ENCODE measurements at places on chromosomes 3 and 15.

- no peak for DNase-seq
These were observed 266.6 kb upstream of the TBL1XR1 start for GRCh38 chr3:177463863-177464262.

GRCh38 chr15:51071578-51071977, 23.1 kb downstream of the TNFAIP8L3 start:
- no peak for DNase-seq

GRCh38 chr3:79236496-79236895, 531.3 kb downstream of the ROBO1 start:
- DNase-seq = no peak

- no peak for DNase-seq
These were observed 74.9 kb upstream of the MFGE8 start for GRCh38 chr15:88987934-88988671.

- DNase-seq = peak; percentile 16
These were observed 27.6 kb downstream of the GNB5 start for GRCh38 chr15:52163321-52164190.

- DNase-seq = no peak
These were observed 9.4 kb upstream of the MED12L start for GRCh38 chr3:151075869-151076562.

Data from activated gamma-delta T cell treated with Interleukin-2 at 50 U/mL for 16 hours (primary cell).